Activated CD4-positive, alpha-beta memory T cell treated with anti-CD3 and anti-CD28 coated beads, Interleukin-2, amount 10 ng/mL, durations not matched to agents 7 days and 5 days (primary cell): ENCODE measurements at places on chromosomes 16 and 17. TPM values are rescaled to one million over a fixed set of nuclear protein-coding genes. Genes with fewer than 3 reads are reported as not detected.

DNA sequence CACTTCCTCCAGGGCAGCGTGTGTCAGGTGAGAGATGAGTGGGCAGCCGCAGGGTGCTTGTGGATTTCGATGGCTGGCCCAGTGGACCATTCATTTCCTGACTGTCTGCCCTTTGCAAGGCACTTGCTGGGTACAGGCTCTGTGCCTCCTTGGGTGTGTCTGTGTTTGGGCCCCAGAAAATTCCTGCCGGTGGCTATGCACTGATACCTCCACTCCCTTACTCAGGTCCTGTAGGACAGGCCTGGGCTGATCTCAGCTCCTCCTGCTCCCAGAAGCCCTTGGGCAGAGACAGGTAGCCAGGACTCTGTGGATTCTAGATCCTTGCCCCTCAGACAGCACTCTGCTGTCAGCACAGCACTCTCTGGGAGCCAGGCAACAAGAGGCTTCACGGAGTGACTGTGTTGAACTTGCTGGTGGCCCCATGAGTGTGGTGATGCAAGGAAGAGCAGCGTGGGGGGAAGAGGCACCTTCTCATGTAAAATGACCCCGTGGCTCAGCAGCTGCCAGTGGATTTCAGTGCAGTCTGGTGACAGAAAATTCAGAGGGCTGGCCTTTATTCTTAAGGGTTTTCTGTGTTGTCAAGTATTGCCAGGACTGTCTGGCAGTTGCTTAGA, 29.0 kb downstream of the PGS1 start:
- no peak overlapping the region for H3K4me3 ChIP-seq
- DNase-seq: no peak
- H3K4me1 ChIP-seq: peaks cover 65% of the 10 kb centered on the region

- peaks cover 20% of the 10 kb centered on the region for H3K36me3 ChIP-seq
- no peak for DNase-seq
- peak overlapping the region; percentile 83 for H3K4me3 ChIP-seq
- H3K4me1 ChIP-seq: peaks cover 43% of the 10 kb centered on the region
- no peaks in the 10 kb centered on the region for H3K27me3 ChIP-seq
Observed at GRCh38 chr16:30395992-30396585, 869 bp downstream of the ZNF48 start.

- no peak overlapping the region for H3K27ac ChIP-seq
- H3K27me3 ChIP-seq: no peaks in the 10 kb centered on the region
Observed at GRCh38 chr17:12136646-12137045, 116.0 kb downstream of the MAP2K4 start.

- H3K27me3 ChIP-seq: peaks cover 2% of the 10 kb centered on the region
- peaks cover 3% of the 10 kb centered on the region for H3K36me3 ChIP-seq
- H3K4me1 ChIP-seq: peaks cover 37% of the 10 kb centered on the region
- H3K27ac ChIP-seq: no peak overlapping the region
- no peak overlapping the region for H3K4me3 ChIP-seq
- no peak for DNase-seq
Observed at GRCh38 chr17:73718912-73719311, 74.7 kb upstream of the SDK2 start.

- DNase-seq: peak; percentile 79
- H3K27me3 ChIP-seq: no peaks in the 10 kb centered on the region
- peak overlapping the region; percentile 83 for H3K4me3 ChIP-seq
- peak overlapping the region; percentile 98 for H3K27ac ChIP-seq
- peaks cover 21% of the 10 kb centered on the region for H3K36me3 ChIP-seq
Observed at GRCh38 chr17:45052052-45052772, 780 bp upstream of the DCAKD start.

DNA sequence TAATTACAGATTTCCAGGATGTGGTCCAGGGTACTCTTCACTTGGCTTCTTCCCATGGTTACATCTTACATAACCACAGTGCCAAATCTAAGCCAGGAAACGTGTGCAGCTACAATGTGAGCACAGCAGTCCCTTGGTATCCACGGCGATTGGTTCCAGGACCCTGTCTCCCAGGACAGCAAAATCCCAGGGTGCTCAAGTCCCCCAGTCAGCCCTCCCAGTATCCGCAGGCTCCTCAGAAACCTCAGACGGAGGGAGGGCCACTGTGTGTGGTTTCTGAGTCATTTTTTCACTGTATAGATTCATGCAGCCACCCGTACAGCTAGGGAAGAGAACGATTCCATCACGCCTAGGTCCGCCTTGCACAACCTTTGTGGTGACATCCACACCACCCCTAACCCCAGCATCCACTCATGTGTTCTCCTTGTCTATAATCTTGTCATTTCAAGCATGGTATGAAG, 11.1 kb upstream of the ATP2C2 start:
- H3K4me3 ChIP-seq: no peak overlapping the region
- H3K27ac ChIP-seq: no peak overlapping the region
- no peaks in the 10 kb centered on the region for H3K36me3 ChIP-seq
- H3K27me3 ChIP-seq: peaks cover 9% of the 10 kb centered on the region
- H3K4me1 ChIP-seq: peaks cover 36% of the 10 kb centered on the region

UBE2I gene
- 199 TPM for total RNA-seq

SEZ6 gene
- not detected for total RNA-seq

GRCh38 chr17:21194226-21194625, 19.7 kb downstream of the TMEM11 start:
- H3K4me3 ChIP-seq: no peak overlapping the region
- H3K27ac ChIP-seq: no peak overlapping the region
- DNase-seq: no peak
- H3K36me3 ChIP-seq: peaks cover 44% of the 10 kb centered on the region

DNA sequence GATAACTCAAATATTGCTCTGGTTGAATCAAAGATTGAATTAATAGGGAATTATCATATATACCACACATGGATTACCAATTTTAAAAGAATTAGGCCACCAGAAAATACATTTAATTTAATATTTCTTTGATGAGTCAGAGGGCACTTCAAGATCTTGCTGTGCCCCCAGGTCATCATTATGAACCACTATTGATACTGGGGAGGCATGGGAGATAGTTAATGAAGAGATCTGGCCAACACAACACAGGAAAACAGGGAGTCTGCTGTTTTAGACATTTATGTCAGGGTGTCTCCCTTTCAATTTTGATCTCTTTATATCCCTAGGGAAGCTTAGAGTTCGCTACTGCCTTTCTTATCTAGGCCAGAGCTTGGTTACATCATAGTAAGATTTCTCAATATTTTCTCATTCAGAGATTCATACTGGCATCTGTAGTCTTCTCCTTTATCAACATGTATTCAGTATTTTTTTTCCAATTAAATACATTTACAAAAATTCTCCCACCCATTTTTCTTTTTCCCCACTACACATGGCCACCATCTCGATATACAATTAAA, 158.3 kb upstream of the ZFHX3 start:
- no peak for DNase-seq
- H3K27me3 ChIP-seq: no peaks in the 10 kb centered on the region
- no peaks in the 10 kb centered on the region for H3K4me1 ChIP-seq
- no peaks in the 10 kb centered on the region for H3K36me3 ChIP-seq
- H3K27ac ChIP-seq: no peak overlapping the region

DNA sequence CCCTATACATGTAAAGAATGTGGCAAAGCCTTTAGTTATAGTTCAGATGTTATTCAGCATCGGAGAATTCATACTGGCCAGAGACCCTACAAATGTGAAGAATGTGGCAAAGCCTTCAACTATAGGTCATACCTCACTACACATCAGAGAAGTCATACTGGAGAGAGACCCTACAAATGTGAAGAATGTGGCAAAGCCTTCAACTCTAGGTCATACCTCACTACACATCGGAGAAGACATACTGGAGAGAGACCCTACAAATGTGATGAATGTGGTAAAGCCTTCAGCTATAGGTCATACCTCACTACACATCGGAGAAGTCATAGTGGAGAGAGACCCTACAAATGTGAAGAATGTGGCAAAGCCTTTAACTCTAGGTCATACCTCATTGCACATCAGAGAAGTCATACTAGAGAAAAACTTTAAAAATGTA, 42.5 kb downstream of the ZNF267 start:
- peaks cover 90% of the 10 kb centered on the region for H3K36me3 ChIP-seq
- no peak overlapping the region for H3K4me3 ChIP-seq
- peak overlapping the region; percentile 25 for H3K27ac ChIP-seq
- H3K27me3 ChIP-seq: no peaks in the 10 kb centered on the region

- peak overlapping the region; percentile 4 for H3K4me3 ChIP-seq
- peaks cover 44% of the 10 kb centered on the region for H3K4me1 ChIP-seq
- peak; percentile 40 for DNase-seq
- H3K27ac ChIP-seq: no peak overlapping the region
- peaks cover 35% of the 10 kb centered on the region for H3K27me3 ChIP-seq
Observed at GRCh38 chr17:38674014-38674748, 576 bp downstream of the EPOP start.

DNA sequence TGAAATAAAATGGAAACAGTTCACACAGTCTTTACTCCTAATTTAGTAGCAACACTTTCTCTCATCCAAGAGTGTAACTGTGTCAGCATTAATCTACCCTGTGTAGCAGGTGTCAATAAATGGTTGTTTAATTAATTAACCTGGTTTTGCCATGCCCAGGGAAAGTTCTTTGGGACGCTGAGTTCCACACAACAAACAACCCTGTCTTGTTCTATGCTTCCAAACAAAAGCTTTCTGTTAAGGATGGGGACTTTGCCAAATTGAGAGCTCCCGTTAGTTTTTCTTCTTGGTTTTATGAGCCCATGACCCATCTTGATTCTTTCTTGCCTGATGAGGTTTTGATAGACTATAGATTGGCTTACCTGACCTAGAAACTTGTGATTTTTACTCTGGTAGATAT, 530.1 kb downstream of the KCNJ2 start:
- H3K27ac ChIP-seq: no peak overlapping the region
- H3K36me3 ChIP-seq: no peaks in the 10 kb centered on the region
- DNase-seq: no peak
- H3K27me3 ChIP-seq: no peaks in the 10 kb centered on the region

GRCh38 chr16:22789281-22789945, 24.5 kb upstream of the HS3ST2 start:
- H3K27ac ChIP-seq: no peak overlapping the region
- H3K36me3 ChIP-seq: no peaks in the 10 kb centered on the region
- H3K27me3 ChIP-seq: peaks cover 12% of the 10 kb centered on the region
- no peak for DNase-seq

TENT4B gene
- total RNA-seq: 18.0 TPM

DNA sequence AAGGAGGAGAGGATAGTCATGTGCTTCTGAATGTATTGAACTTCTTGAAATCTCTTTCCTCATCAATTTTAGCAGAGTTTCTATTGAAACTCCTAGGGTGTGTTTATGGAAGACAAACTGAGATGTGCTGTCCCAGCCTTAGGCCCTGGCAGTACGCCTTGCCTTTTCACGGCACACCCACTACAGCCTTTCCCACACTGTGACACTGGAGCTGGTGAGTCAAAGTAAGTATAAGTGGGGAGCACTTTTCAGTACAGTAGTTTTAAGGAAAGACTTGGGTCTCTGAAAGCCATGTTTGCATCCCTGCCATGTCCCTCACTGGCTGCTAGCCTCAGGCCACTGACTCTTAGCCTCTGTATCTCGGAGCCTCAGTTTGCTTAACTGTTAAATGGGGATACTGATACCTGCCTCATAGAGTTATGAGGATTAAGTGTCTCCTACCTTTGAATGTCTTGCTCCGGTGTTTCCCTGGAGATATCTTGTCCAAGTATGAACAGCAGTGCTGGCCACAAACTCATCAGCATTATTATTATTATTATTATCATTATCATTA, 144.7 kb upstream of the CRHR1 start:
- H3K27ac ChIP-seq: no peak overlapping the region
- peaks cover 9% of the 10 kb centered on the region for H3K4me1 ChIP-seq
- peaks cover 20% of the 10 kb centered on the region for H3K36me3 ChIP-seq
- no peaks in the 10 kb centered on the region for H3K27me3 ChIP-seq
- DNase-seq: peak; percentile 0

DNA sequence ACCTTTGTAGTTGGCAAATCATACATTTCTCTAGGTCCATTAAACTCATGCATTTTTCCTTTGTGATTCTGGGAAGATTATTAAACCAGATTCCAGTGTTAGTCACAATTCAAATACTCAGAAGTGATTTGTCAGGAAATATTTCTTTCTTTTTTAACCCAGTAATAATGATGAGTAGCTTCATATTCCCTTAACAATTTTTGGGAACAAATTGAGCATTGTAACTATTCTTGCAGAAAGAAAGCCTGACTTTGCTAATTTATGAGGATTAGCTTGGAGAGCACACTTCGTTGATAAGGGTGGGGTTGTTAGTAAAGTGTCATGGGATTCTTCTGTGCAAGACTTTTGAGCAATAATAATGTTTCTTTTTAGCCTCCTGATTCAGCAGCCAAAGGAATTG, 18.7 kb upstream of the KRT24 start:
- H3K4me1 ChIP-seq: no peaks in the 10 kb centered on the region
- no peak for DNase-seq
- H3K27ac ChIP-seq: no peak overlapping the region
- peaks cover 38% of the 10 kb centered on the region for H3K27me3 ChIP-seq
- H3K4me3 ChIP-seq: no peak overlapping the region

MTHFSD gene
- total RNA-seq: 22.2 TPM

DNA sequence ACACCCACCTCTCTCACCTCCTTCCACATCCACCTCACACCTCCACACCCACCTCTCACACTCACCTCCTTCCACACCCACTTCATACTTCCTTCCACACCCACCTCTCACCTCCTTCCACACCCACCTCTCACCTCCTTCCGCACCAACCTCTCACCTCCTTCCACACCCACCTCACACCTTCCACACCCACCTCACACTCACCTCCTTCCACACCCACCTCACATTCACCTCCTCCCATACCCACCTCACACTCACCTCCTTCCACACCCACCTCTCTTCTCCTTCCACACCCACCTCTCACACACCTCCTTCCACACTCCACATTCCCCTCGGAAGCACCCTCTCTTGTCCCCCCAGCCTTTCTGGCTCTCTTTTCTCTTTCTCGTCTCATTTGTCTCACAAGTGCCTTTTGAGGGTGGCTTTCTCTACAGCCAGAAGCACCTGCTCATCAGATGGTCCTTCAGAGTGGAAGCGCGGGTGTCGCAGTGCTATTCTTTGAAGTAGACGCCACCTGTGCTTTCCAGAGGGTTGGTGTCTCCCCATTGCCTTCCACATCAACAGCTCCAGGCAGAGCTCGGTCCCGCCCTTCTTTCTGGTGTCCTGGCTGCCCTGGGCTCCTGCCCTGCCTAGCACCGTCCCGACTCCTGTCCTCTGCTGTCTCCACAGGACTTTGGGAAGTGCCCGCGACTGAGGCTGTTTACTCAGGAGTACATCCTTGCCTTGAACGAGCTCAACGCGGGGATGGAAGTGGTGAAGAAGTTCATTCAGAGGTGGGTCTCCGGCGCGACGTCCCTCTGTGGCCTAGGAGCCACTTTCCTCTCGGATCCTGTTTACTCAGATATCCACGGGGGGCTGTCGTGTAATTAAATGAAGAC, 109.4 kb upstream of the PLCG2 start:
- DNase-seq: no peak
- H3K4me3 ChIP-seq: no peak overlapping the region
- peak overlapping the region; percentile 47 for H3K27ac ChIP-seq
- H3K27me3 ChIP-seq: no peaks in the 10 kb centered on the region

PRR15L gene
- not detected for total RNA-seq
